ENCODE measurements at places on chromosomes 3 and 15.
A peak's percentile ranks its signal among the peaks of the same experiment; 100 is the strongest.

DNA sequence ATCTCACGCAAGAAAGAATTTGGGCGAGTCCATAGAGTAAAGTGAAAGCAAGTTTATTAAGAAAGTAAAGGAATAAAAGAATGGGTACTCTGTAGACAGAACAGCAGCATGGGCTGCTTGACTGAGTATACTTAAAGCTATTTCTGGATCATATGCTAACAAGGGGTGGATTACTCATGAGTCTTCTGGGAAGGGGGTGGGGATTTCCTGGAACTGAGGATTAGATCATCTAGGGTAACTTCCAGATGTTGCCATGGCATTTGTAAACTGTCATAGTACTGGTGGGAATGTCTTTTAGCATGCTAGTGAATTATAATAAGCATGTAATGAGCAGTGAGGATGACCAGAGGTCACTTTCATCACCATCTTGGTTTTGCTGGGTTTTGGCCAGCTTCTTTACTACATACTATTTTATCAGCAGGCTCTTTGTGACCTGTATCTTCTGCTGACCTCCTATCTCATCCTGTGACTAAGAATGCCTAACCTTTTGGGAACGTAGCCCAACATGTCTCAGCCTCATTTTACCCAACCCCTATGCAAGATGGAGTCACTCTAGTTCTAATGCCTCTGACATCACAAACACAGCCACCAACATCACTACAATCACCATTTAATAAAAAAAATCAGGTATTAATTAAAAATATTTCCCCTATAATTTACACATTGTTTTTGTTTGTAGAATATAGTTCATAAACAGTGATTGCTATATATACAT, 890.7 kb upstream of the EPHA6 start:
- DNase-seq, result no peak

- DNase-seq, result peak; percentile 38
Measured at GRCh38 chr3:23004971-23005370, 198.2 kb upstream of the UBE2E2 start.

- DNase-seq, result no peak
Measured at GRCh38 chr15:80890341-80891005, 99.1 kb downstream of the MESD start.

DNA sequence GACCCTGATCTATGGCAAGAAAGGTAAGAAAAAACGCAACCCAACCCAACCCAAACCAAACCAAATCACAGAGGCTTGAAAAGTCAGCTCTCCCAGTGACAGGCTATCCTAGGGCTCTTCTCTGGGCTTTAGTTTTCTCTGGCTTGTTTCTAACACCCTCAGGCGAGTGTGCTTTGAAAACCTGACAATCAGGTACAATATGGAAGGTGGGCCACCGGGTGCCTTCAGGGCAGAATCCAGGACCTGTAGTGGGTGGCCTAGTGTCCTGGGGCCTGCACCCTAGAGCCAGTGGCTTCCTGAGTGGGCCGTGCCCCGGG, 46.8 kb downstream of the BHLHE40 start:
- no peak for DNase-seq

- no peak for DNase-seq
Measured at GRCh38 chr15:86311568-86312280, 232.1 kb downstream of the AGBL1 start.

GRCh38 chr3:115704661-115705338, 81.5 kb downstream of the GAP43 start:
- no peak for DNase-seq

DNA sequence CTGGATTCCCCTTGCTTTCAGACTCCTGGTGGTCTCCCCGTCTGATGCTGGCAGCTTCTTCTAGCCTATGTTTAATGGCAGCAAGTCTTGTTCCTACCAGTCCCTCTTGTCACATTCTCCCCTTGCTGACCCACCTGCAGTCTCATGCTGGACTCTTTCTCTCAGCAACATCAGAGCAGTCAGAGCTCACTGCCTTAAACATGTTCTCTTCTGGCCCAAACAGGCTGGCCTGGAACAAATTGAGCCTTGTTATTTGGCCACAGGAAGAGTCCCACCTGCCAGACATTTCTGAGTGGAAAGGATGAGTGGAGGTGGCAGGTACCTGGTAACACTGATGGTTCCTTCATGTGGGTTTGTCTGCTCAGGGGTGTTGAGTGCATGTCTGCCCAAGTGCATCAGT, 59.2 kb upstream of the APEH start:
- no peak for DNase-seq

- no peak for DNase-seq
Measured at GRCh38 chr3:183536238-183536880, 19.1 kb downstream of the KLHL6 start.

DNA sequence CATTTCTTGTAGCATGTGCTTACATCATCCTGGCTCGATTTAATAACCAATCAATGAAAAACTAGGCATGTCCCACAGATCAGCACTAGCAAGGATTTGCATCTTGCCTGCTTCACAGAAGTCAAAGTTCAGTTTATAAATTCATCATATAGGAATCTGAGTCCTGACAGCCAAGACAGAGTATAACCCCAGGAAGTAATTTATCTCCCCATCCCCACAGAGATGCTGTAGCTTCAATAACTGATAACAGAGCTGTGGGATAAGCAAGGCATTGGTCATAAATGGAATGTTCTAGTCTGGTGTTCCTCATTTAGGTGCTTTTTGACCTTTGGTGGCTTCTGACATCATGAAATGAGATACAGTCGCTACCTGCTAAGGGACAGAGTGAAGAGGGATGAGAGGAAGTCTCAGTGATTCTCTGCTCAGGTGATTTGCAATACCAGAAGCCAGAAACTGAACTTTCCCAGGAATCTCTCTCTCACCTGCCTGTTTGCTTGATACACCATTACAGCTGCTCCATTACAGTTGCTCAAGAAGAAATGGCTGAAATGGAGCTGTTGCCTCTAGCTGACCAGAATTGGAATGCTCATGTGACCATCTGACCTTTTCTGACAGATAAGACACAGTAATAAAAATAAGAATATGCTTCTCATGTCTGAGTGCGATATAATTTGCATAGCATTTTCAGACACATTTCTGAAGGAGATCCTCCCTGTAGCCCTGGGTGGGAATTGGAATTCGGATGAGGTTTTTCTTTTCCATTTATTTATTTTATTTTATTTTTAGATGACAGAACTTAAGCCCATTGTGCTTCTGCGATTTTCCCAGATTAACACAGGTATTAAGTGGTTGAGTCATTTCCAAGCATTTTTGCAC, 217.1 kb upstream of the KCNMB2 start:
- no peak for DNase-seq

GRCh38 chr15:59649603-59650002, 7.7 kb downstream of the GTF2A2 start:
- DNase-seq, result no peak

DNA sequence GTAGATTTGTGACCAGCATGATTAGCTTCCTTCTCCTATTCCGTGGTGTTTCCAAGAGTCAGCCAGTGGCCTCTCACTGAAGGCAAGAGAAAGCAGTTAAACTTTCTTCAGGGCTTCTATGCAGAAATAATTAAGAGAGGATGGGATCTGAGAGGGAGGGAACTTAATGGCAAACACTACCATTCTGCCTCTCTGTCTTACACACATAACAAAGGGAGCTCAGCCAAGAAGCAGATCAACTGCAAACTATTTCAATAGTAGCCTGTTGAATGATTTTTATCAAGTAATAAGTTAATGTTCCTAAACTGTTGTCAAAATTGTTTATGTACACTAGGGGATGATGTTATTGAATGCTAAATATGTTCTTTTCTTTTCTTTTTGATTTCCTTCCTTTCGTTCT, 11.8 kb downstream of the OXSR1 start:
- no peak for DNase-seq

GRCh38 chr3:40961104-40961857, 238.0 kb upstream of the CTNNB1 start:
- DNase-seq, result no peak

DNA sequence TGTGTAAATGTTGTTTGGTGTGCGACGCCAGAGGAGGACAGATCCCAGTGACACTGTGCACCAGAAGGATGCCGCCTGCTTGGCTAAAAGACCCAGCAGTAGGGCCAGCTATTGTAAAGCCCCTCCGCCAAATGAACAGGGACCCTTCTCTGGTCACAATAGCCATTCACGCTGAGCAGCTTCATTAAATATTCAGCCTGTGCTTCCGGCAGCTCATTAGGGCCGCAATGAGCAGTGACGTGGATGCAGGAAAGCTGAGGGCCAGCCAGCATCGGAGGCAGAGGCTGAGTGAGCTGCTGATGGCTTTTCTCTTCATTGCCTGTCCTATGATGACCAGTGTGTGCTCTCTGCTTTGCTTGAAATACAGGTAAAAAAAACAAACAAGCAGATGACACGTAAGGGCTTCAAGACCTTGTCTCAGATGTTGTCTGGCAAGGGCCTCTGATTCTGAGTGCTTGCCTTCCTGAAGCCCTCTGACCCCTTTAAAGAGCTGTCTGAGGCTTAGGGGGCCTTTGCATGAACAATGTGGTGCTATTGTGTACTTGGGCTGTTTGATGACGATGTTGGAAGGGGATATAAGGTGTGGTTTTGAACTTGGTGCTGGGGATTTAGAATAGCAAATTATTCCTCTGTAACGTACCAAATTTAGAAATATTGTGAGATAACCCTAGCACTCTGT, 130.4 kb downstream of the FEZF2 start:
- no peak for DNase-seq

DNA sequence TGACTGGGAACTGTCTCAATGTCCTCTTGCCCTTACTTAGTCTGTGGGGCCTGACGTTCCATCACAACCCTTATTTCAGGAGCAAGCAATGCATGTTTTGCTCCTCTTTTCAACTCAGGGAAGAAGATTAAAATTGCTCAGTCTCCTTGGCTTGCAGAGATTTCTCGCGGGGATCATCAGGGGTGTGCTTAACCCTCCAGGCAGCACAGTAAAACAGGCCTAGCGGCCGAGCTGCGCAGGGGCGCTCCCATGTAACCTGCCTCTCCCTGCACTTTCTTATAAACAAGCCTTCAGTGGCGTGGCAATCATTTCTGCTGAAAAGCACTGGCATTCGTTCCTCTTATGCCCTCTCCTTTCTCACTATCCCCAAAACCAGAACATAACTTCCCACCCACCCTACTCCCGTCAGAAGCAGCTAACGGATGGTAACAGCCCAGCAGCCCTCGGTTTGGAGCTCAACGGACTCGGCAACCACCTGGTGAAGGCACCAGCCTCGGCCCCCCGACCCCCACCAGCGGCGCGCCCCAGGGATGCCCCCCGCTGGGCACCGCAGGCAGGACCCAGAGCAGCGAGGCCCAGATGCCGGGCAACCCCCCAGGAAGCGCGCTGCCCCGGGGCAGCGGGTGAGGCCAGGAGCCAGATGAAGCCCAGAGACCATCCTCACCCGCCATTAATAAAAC, 1.1 kb downstream of the MCF2L2 start:
- no peak for DNase-seq

GRCh38 chr3:194285024-194285849, 65.9 kb downstream of the CPN2 start:
- no peak for DNase-seq

DNA sequence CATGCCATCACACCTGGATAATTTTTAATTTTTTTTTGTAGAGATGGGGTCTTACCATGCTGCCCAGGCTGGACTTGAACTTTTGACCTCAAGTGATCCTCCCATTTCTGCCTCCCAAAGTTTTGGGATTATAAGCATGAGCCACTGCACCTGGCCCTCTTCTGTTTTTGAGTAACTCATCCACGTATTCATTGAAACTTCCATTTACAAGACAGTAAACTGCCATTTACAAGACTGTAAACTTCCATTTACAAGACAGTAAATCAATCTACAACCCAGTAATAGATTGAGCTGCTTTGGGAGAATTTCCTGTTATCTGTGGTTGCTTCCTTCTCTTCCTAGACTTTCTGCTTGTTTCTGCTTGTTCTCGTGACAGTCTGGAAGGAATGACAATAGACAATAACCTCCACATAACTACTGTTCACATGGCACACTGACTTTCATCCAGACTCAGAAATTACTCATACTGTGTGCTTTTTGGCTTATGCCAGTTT, 114.7 kb upstream of the CCNL1 start:
- no peak for DNase-seq

DNA sequence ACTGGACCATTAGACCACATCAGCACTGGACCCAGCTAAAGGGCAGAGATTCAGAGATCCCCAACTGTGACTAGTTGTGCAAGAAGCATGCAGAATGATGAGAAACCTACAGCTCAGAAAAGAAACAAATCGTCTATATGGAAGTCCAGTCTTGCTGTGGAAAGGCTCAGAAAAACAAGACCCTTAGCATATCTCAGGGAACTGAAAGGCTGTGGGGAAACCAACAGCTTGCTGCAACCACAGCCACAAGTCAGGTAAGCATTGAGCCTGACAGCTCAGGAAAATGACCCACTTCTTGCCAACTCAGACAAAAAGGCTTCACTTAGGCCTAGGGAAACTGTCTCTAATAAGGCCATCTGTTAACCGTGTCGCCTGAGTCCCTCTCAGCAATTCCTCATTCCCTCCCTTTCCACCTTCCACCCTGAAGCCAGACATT, 145.6 kb downstream of the LSAMP start:
- no peak for DNase-seq

DNA sequence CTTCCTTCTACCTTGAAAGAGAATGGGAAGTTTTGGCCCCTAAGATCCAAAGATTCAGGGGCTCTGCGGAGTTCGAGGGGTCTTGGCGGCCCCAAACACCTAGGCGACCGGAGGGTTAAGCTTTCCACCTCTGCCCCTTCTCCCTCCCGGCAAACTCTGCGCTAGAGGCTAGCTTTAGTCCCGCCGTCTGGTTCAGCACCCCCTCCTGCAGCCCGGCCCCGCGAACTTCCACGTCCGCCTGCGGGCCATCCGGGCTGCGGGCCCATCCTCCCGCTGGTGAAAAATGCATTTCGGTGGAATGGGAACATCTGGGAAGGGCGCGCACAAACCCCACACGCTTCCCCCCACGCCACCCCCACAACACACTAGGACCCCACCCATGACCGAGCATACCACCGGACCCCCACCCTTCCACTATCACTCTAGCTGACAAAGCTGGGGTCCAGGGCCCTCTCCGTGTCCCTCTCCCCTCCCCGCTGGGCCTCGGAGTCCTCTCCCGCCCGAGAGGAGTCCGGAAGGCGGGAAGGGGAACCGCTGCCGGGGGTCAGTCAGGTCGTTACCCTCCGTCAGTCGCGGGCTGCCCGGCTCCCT, 1.0 kb downstream of the SHOX2 start:
- DNase-seq, result no peak

DNA sequence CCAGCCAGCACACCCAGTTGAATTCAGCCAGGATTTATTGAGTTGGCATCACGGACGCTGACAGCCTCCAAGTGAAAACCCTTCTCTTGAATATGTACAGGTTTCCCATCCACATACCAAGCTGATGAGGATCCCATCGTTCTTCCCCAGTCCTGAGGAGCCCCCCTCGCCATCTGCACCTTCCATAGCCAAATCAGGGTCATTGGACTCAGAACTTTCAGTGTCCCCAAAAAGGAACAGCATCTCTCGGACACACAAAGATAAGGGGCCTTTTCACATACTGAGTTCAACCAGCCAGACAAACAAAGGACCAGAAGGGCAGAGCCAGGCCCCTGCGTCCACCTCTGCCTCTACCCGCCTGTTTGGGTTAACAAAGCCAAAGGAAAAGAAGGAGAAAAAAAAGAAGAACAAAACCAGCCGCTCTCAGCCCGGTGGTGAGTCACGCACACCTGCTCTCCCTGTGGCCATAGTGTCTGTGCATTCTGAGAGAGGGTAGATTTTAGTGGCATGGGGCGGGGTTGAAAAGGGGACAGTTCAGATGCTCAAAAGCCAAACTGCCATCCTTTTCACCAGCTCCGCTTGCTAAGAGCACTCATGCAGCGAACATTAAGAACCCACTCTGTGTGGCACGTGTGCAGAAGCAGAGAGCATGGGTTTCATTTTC, 51.2 kb downstream of the KLHL25 start:
- no peak for DNase-seq
